CD8-positive, alpha-beta memory T cell (primary cell): ENCODE measurements at places on chromosomes 16 and 17. TPM values are rescaled to one million over a fixed set of nuclear protein-coding genes. Genes with fewer than 3 reads are reported as not detected.

PERCC1 gene
- total RNA-seq = 0.33 TPM

ZNF469 gene
- total RNA-seq = 1.5 TPM

USP32 gene
- 23.1 TPM for total RNA-seq

NPIPA3 gene
- 1.8 TPM for total RNA-seq

CCL17 gene
- total RNA-seq = 18.9 TPM

TNFRSF13B gene
- not detected for total RNA-seq

TMEM235 gene
- total RNA-seq = not detected

CD300H gene
- total RNA-seq = not detected

SBK1 gene
- 3.9 TPM for total RNA-seq

NCOR1 gene
- 147 TPM for total RNA-seq

DNA sequence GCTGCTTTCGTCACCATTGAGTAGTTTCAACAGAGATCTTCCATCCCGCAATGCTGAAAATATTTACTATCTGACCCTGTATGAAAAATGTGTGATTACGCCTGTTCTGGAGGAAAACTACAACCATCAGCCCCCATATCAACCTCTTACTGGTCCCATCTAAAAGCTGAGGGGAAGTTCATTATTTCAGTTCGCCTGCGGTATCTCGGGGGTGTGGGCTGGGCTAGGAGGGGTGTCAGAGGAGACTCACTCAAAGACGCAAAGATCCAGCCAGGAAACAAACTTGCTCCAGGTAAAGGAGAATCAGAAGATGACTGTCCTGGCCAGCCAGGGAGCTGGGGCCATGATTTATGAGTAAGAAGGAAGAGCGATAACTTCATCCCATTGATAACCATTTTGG, 13.7 kb downstream of the CACNG1 start:
- H3K36me3 ChIP-seq = no peaks in the 10 kb centered on the region
- no peaks in the 10 kb centered on the region for H3K27me3 ChIP-seq
- DNase-seq = no peak
- no peaks in the 10 kb centered on the region for H3K4me1 ChIP-seq

- no peak overlapping the region for H3K4me3 ChIP-seq
- peaks cover 54% of the 10 kb centered on the region for H3K36me3 ChIP-seq
- no peak overlapping the region for H3K27ac ChIP-seq
- DNase-seq = peak; percentile 43
- peaks cover 14% of the 10 kb centered on the region for H3K4me1 ChIP-seq
- H3K27me3 ChIP-seq = no peaks in the 10 kb centered on the region
Observed at GRCh38 chr17:42819939-42820535, 4.0 kb downstream of the BECN1 start.

GRCh38 chr16:84597528-84597896, 20.4 kb downstream of the COTL1 start:
- H3K4me3 ChIP-seq = peak overlapping the region; percentile 47
- H3K27ac ChIP-seq = peak overlapping the region; percentile 35
- H3K36me3 ChIP-seq = no peaks in the 10 kb centered on the region
- no peaks in the 10 kb centered on the region for H3K27me3 ChIP-seq
- peaks cover 84% of the 10 kb centered on the region for H3K4me1 ChIP-seq

DNA sequence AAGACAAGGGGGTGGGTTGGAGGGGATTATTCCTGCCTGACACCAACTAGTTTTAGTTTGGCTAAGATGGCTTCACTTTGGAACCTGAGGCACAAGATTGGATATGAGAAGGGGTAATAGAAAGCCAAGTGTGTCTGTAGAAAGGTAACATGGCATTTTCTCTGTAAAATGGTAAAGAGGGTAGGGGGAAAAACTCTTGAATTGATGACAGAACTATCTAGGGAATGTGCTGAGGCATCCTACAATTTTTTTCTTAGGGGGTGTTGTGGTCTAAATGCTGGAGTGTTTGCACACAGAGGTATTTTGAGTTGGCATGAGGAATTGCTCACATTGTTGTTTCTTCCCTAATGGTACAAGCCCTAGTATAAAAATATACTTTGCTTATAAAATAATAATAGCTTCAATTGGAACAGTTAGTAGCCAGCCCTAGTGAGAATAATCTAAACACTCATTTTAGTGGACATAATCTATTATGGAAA, 25.8 kb downstream of the YPEL2 start:
- no peak overlapping the region for H3K27ac ChIP-seq
- no peak for DNase-seq
- no peaks in the 10 kb centered on the region for H3K27me3 ChIP-seq
- no peak overlapping the region for H3K4me3 ChIP-seq
- no peaks in the 10 kb centered on the region for H3K36me3 ChIP-seq

DNA sequence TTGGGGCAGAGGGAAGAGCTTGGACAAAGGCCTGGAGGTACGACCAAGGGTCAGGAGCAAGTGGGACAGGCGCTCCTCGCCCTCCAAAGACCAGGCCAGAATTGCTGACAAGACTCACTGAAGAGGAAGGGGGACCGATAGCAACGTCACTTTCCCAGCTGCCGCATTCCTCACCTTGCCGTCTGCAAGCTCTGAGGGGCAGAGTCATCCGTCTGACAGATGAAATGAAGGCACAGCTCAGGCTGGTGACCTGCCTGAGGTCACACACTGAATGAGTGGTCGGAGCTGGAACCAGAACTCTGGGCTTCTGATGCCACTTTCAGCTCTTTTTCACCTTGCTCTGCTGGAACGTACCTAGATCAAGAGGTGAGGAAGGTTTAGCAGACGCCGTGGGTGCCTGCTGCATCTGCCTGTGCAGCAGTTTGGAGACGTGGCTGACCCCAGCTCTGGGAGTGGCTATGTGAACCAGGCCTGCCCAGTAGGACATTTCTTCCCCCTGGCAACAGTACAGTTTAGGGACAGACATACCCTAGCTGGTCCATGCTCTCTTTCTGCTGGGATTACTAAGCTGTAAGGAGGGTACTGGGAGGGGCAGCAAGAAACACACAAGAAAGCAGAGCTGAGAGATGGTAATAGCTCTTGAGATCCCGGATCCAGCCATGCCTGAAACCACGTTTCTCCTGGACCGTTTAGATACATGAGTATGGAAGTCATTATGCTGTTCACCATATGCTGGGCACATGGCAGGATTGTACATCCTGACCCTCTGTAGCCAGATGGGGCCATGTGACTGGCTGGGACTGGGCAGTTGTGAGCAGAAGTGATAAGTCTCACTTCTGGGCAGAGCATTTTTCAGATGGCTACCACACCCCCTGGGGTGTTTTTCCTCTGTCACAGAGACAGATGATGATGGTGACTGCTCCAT, 50.9 kb downstream of the IL21R start:
- H3K4me3 ChIP-seq = no peak overlapping the region
- H3K4me1 ChIP-seq = peaks cover 73% of the 10 kb centered on the region
- DNase-seq = no peak
- peaks cover 4% of the 10 kb centered on the region for H3K36me3 ChIP-seq

GRCh38 chr16:56192986-56193945, 2.0 kb downstream of the GNAO1 start:
- no peak for DNase-seq
- H3K4me1 ChIP-seq = peaks cover 28% of the 10 kb centered on the region
- H3K27ac ChIP-seq = no peak overlapping the region
- no peak overlapping the region for H3K4me3 ChIP-seq

DNA sequence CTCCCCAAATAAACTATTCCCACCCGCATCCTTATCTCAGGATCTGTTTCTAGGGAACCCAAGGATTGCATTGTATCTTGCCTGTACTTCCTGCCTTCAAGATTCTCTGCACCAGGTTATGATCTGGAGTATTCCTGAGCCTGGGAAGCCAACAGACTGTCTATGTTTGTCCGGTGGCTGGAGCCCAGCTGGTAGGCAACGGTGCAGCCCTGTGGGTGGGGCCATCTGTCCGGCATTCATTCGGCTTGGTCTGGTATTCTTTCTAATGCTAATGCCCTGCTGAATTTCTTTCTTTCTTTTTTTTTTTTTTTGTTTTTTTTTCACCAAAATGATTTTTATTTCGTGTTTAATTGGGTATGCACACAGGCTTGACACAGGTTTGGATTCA, 20.7 kb upstream of the TVP23A start:
- DNase-seq = no peak
- H3K4me3 ChIP-seq = no peak overlapping the region
- H3K27me3 ChIP-seq = no peaks in the 10 kb centered on the region
- no peaks in the 10 kb centered on the region for H3K36me3 ChIP-seq

DNA sequence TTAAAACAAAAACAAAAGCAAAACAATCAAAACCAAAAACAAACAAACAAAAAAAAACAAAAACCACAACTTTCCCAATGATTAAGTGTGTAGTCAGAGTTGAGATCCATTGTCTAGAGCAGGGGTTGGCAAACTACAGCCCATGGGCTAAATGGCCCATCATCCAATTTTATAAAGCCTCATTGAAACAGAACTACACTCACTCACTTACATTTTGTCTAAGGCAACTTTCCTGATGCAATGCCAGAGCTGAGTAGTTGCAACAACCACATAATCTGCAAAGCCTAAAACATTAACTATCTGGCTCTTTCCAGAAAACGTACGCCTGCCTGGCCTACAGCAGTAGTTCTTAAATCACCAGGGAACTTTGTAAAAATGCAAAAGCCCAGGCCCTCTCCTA, 124.1 kb downstream of the SOX9 start:
- no peaks in the 10 kb centered on the region for H3K36me3 ChIP-seq
- no peak for DNase-seq
- no peaks in the 10 kb centered on the region for H3K4me1 ChIP-seq
- H3K4me3 ChIP-seq = no peak overlapping the region

DNA sequence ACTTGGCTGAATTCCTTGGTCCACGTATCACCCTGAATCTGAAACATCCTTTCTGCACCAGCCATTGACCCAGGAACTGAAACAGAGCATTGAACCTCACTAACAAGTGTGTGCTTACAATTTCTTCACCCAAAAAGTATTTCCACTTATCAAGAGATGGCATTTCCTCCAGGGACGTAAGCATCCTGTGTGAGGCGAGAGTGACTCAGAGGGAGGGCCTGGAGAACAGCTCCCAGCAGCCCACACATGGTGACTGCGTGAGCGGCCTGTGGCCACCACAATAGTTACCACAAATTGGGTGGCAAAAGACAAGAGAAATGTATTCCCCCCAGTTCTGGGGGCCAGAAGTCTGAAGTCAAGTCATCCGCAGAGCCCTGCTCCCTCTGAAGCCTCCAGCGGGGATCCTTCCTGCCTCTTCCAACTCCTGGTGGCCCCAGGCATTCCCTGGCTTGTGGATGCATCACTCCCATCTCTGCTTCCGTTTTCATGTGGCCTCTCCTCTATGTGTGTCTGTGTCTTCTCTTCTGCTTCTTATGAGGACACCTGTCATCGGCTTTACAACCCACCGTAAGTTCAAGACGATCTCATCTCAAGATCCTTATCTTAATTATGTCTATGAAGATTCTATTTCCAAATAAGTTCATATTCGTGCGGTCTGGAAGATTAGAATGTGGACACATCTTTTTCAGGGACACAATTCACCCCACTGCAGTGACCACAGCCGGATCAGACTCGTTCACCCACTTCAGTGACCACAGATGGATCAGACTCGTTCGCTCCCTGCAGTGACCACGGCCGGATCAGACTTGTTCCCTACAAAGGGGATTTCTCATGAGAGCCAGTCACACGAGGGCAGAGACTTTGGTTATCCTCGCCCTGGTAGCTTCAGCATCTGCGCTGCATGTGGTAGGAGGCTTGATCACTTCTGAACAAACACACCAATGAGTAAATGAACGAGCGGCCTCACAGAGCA, 122.6 kb upstream of the FOXF1 start:
- no peak for DNase-seq
- H3K36me3 ChIP-seq = no peaks in the 10 kb centered on the region
- no peaks in the 10 kb centered on the region for H3K4me1 ChIP-seq
- H3K27me3 ChIP-seq = peaks cover 4% of the 10 kb centered on the region
- H3K27ac ChIP-seq = no peak overlapping the region

- H3K36me3 ChIP-seq = no peaks in the 10 kb centered on the region
- H3K4me1 ChIP-seq = peaks cover 32% of the 10 kb centered on the region
- peak within 1 kb of the TSS; percentile 88 for H3K4me3 ChIP-seq
Observed at GRCh38 chr17:64263000-64263766, at the start of gene TEX2. TEX2 (minus strand) TSS chr17:64263260; CDS start chr17:64214217, 49,043 bp downstream.

DNA sequence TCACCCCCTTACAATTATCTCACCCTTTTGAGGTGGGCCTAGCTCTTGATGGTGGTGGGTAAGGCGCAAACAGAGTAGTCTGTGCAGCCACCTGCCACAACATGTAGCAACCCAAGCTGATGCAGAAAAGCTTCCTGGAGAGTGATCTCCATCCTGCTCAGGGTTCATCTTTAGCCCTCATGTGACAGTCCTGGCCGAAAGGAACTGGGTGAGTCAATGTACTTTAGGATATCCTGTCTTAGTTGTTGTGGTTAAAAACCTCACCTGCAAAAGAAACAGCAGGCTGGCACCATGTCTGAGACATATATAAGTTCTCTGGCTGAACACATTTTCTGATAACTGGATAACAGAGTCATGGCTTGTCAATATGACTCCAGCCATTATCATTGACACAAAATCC, 183.5 kb upstream of the CPHXL start:
- H3K36me3 ChIP-seq = no peaks in the 10 kb centered on the region
- H3K4me1 ChIP-seq = no peaks in the 10 kb centered on the region
- H3K27ac ChIP-seq = no peak overlapping the region
- DNase-seq = no peak
- H3K4me3 ChIP-seq = no peak overlapping the region

- H3K27me3 ChIP-seq = no peaks in the 10 kb centered on the region
- H3K27ac ChIP-seq = no peak overlapping the region
- no peaks in the 10 kb centered on the region for H3K36me3 ChIP-seq
- no peak overlapping the region for H3K4me3 ChIP-seq
- no peaks in the 10 kb centered on the region for H3K4me1 ChIP-seq
Observed at GRCh38 chr17:38982858-38983746, 15.9 kb upstream of the FBXO47 start.

DNA sequence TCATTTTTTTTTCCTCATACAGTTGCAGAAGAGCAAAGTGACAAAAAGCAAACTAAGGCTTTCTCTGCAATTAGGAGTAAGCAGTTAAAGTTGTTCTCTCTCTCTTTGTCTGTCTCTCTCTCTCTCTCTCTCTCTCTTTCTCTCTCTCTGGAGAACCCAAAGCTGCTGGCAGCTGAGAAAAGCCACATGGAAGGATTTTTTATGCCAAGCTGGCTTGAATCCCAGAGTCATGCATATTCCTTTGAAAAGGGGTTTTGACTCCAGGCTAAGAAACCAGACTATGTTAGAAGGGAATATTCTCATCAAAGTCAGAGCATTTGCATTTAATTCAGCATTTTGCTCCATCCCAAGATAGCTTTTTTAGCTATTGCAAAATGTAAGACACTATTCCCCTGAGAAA, 1114.2 kb upstream of the GOT2 start:
- H3K27ac ChIP-seq = no peak overlapping the region
- H3K27me3 ChIP-seq = no peaks in the 10 kb centered on the region
- no peak overlapping the region for H3K4me3 ChIP-seq
- no peaks in the 10 kb centered on the region for H3K4me1 ChIP-seq
